ENCODE measurements at places on chromosomes 2 and 18. TPM values are rescaled to one million over a fixed set of nuclear protein-coding genes. Genes with fewer than 3 reads are reported as not detected.

The GALNT5 gene
- total RNA-seq, result not detected

The CYBRD1 gene
- total RNA-seq, result 2.7 TPM

The AKAIN1 gene
- not detected for total RNA-seq

The COL4A4 gene
- total RNA-seq, result 0.07 TPM

The PLEKHH2 gene
- 2.3 TPM for total RNA-seq

The EML6 gene
- total RNA-seq, result 0.89 TPM

The SCN9A gene
- 1.9 TPM for total RNA-seq

The ST8SIA5 gene
- not detected for total RNA-seq

The ITPRIPL1 gene
- total RNA-seq, result 34.2 TPM

The FER1L5 gene
- total RNA-seq, result not detected

The ICA1L gene
- total RNA-seq, result 6.2 TPM

The NT5C1B gene
- total RNA-seq, result not detected

The CDH20 gene
- not detected for total RNA-seq

The REG1B gene
- total RNA-seq, result not detected

The ALPP gene
- not detected for total RNA-seq

The SCYGR5 gene
- total RNA-seq, result not detected

The EPB41L5 gene
- 1.4 TPM for total RNA-seq

The GAREM2 gene
- 4.1 TPM for total RNA-seq

The PSTPIP2 gene
- total RNA-seq, result 25.6 TPM

The LIMS1 gene
- 65.4 TPM for total RNA-seq

The NAT8 gene
- total RNA-seq, result not detected

The GPR155 gene
- 9.9 TPM for total RNA-seq

The ASB18 gene
- total RNA-seq, result not detected

The RTKN gene
- 0.36 TPM for total RNA-seq

The ELOA2 gene
- total RNA-seq, result not detected

The POTEJ gene
- total RNA-seq, result not detected

The ERICH2 gene
- not detected for total RNA-seq

The C2orf92 gene
- total RNA-seq, result 10.4 TPM

The COL4A3 gene
- not detected for total RNA-seq

The ALLC gene
- total RNA-seq, result not detected
